A549 (cell line): ENCODE measurements at places on chromosomes 6 and 20.
A peak's percentile ranks its signal among the peaks of the same experiment; 100 is the strongest.

GRCh38 chr6:7909323-7910276 is 988 bp downstream of the TXNDC5 start:
- peak; percentile 49 for DNase-seq

DNA sequence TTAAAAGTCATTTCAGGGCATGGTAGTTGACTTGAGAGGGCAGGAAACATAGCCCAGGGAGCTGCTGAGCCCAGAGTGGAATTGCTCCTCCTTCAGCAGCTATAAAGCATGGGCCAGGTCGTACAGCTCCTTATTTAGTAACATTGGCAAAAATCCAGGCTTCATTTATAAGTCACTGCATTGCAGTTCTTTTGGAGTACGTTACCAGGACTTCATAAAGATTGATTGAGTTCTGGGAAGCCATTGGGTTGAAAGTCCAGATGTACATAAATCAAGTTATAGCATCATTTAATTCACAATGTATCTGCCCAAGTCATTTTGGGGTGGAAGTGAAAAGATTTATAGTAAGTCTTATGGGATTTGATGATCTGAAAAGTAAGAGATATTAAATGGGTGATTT is 53.0 kb upstream of the ANKEF1 start:
- no peak for DNase-seq

DNA sequence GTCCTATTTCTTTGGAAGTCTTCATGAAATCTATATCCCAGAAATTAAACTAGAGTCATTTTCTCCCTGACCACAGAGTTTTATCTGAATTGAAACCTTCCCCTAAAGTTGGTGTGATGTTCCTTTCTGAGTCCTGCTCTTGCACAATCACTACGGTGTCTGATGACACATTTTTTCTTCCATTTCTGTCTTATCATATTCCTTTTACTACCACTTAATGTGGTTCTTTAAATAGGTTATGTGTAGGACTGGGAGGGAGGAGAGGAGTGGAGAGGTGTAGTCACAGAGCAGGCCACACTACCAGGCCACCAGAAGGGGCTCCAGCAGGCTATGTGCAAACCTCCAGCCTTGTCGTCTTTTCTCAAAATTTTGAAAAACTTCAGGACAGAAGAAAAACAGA is 39.7 kb upstream of the ATXN1 start:
- DNase-seq = no peak

DNA sequence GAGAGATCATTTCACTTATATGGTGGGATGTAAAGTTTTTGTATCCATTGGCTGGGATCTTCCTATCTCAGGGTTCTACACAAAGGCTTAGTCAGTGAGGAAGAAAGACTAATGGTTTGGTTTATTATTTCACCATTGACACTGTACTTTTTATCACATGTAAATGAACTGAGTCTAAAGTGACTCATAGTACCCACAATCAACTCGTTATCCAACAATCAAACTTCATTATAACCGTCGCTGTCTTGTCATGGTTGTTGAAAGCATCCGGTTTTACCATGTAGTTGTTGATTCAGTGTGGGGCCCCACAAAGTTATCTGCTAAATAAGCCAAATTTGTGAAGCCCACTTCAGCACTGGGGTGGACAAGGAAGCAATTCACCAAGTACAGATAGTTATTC is 55.8 kb upstream of the MTRF1L start:
- DNase-seq = no peak

GRCh38 chr6:7246401-7247178 is 66.4 kb downstream of the SSR1 start:
- DNase-seq = no peak
